ENCODE measurements at places on chromosomes 3 and 15. TPM values are rescaled to one million over a fixed set of nuclear protein-coding genes. Genes with fewer than 3 reads are reported as not detected.

The CD96 gene
- 147 TPM for total RNA-seq

- DNase-seq: peak; percentile 27
These were observed 1.3 kb downstream of the FAM43A start for GRCh38 chr3:194686816-194687637.

- no peak for DNase-seq
These were observed 49.1 kb upstream of the RAB6B start for GRCh38 chr3:133944641-133945380.

DNA sequence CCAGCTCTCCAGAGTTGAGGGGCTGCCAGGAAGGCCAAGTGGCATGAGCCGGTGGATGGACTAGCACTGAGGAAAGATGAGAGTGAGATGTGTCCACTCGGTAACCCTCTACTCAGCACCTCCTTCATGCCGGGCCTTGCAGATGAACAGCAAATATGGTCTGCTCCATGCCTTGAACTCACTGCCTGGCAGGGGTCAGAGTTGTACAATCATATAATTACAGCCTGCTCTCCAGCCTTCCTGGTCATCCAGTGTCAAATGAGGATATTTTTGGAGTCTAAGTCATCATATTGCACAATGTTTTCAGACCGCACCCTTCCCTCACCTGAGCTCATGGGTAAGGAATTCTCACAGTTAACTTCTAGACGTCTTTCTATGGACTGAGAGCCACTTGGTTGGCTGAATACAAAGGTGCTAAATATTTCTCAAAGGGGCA, 4.9 kb downstream of the MGLL start:
- DNase-seq: no peak

- no peak for DNase-seq
These were observed 1.0 kb upstream of the PCBP4 start for GRCh38 chr3:51968170-51968775.

- no peak for DNase-seq
These were observed 7.3 kb upstream of the ZBTB38 start for GRCh38 chr3:141360888-141361598.

The ROPN1 gene
- not detected for total RNA-seq

- no peak for DNase-seq
These were observed 191.1 kb downstream of the KCNAB1 start for GRCh38 chr3:156311431-156311830.

The SLC24A1 gene
- 6.8 TPM for total RNA-seq

The FAM81A gene
- total RNA-seq: 1.2 TPM

- DNase-seq: no peak
These were observed 32.9 kb upstream of the FBLN2 start for GRCh38 chr3:13515786-13516759.

The FRMD5 gene
- 0.23 TPM for total RNA-seq

DNA sequence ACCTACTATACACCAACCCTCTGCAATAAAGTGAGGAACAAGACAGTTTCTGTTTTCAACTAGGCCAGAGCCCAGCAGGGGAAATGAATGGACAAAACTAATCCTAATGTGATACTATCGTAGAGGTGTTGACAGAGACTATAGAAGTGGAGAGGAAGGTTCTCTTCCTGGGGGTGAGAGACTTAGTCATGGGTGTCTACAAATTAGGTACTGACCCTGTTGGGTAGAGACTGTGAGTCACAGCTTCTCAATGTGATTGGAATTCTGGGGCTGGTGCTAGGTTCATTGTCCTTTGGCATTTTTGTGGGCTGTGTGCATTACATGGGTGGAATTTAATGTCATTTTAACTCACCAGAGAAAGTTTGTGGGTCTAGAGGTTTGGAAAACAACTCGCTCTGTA, 79.3 kb downstream of the ADAMTSL3 start:
- DNase-seq: no peak

The SAMMSON gene
- not detected for total RNA-seq

GRCh38 chr15:90530250-90531051, 728 bp downstream of the CRTC3 start:
- peak; percentile 63 for DNase-seq

GRCh38 chr3:45712434-45713110, 23.4 kb downstream of the SACM1L start:
- DNase-seq: no peak

GRCh38 chr3:42302924-42303634, 37.1 kb upstream of the CCK start:
- no peak for DNase-seq

GRCh38 chr3:190001426-190001825, 119.3 kb downstream of the P3H2 start:
- DNase-seq: no peak

The SMCO1 gene
- total RNA-seq: not detected

GRCh38 chr3:187039100-187039722, 100.1 kb downstream of the RPL39L start:
- DNase-seq: no peak

DNA sequence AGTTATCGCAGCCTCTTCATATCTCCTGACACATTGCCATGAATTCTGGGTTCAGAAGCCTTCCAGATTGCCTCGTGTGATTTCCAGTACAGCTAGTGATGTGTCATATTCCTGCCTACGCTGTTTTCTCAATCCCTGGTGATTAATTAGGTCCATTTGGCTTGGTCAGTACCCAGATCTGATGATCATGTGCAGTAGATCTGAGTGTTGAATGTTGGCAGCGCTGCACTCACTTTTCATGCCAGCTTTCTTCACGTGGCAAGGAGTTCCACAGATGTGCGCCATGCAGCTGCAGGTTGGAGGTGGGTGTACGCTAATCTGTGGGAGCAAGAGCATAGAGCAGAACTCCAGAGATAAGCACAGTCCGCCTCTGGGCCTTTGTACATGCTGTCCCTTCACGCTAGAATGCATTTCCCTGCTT, 86.9 kb upstream of the COL6A5 start:
- DNase-seq: no peak

DNA sequence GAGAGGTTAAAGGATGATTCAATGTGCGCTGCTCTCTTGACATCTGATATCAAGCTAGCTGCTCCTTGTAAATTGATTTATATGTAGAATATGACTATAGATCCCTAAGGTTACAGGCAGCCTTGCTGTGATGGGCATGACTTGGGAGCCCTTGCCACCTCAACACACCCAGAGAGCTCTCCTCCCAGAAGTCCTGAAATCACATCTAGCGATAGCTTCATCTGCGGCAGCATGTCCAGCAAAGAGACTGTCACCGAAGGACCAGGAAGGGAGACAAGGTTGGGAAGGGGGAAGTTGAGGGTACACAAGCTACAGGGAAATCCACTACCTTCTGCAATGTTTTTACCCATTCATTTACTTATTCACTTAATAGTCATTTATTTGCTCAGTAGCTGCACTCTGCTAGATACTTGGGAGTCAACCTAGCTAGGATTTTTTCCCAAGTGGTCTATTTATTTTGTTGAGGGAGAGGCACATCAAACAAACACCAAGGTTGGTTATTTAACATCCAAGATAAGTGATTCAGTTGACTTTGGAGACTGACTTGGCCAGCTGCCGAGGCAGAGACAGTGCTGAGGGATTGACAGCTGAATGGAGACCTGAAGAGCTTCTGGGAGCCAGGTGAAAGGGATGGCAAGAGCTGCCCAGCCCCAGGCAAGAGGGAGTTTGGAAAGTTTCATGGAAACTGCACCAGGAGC, 205.8 kb upstream of the IL12A start:
- DNase-seq: no peak

The RAB6B gene
- 2.0 TPM for total RNA-seq

GRCh38 chr3:178732824-178733223, 196.6 kb downstream of the KCNMB2 start:
- DNase-seq: no peak

DNA sequence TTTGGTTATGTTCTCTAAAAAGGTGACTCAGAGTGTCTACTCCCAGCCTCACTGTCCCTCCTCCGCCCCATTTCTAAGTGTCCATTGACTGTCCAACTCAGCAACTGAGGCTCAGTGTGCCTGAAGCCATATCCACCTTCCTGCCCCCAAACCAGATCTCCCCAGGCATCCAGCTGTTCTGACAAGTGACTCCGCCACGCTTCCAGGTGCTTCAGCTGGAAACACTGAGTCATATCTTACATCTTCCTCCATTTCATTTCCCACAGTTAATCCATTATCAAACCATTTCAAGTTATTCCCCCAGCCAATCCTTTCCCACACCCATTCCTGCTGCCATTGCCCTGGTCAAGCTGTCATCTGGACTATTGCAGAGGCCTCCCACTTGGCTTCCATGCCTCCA, 17.1 kb downstream of the MAGEF1 start:
- no peak for DNase-seq

The MCTP2 gene
- 16.2 TPM for total RNA-seq

- no peak for DNase-seq
These were observed 7.8 kb downstream of the FAM240A start for GRCh38 chr3:46619845-46620778.

The SETMAR gene
- 13.6 TPM for total RNA-seq

DNA sequence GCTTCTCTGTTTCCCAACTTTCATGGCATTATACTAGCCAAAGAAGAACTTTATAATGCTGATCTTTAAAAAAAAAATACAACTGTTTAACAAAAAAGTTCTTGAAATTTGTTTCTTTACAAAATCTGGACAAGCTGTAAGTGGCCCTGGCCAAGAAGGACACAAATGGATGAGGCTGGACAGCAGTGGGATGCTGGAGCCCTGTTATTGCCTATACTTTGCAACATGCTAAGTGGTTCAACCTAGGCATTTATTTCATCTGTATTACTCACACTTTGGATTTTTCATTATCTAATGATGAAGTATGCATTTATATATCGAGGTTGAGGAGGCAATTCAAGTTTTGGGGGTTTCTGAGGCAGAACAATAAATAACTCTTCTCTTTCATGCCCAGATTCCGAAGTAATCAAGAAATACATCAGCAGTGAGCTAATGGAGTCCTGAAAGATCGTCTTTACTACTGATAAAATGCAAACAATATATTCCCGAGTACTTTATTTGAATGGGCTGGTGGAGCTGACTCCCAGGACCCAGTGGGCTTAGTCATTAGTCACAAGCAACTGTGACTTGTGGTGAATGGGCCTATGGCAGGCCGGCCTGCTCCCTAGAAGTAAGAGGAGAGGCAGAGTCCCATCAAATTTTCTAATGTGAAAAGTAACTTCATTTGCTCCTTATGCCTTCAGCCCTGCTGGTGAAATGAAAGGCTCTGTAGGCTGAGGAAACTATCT, 177.3 kb upstream of the DPH6 start:
- DNase-seq: no peak

DNA sequence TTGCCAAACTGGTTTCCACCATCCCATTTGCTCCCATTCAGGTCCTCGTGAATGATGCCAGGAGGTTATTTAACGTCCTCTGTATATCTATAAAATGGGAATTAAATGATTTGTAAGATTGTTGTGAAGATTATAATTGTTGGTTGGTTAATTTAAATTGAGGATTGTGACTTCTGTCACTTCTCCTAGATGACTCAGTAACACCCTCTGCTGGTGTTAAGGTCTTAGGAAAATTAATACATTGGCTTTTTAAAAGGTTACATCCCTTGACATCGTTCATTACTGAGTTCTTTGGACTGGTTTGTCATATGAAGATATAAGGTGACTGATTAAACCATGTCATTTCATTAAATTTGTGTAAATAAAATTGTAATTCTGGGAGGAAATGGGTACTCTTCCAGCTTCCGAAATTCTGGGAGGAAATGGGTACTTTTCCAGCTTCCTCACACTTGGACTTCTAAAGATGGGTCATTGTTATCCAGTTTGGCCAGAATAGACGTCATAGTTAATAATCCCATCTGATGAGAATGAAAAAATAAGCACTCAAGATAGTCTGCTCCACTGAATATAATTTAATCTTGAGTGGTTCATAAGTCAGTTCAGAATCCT, 33.3 kb upstream of the PAQR5 start:
- no peak for DNase-seq

- DNase-seq: no peak
These were observed 29.1 kb upstream of the PDZRN3 start for GRCh38 chr3:73653877-73654276.

The POLQ gene
- 22.0 TPM for total RNA-seq

DNA sequence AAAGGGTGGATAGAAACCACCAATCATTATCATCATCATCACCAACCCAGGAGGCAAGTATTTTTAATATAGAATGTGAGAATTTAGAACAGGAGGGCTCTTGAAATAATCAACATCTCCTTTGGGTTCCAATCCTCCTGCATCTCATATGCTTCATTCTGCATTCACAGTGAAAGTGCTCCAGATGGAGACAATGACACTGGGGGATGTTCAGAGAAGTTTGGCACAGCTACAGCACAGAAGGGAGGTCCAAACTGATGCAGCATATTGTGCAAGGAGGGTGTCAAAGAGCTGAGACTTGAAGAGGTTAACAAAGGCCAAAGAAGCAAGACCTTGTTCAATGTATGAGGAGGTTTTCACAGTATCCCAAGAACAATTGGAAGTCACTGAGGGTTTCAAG, 767.1 kb downstream of the NTRK3 start:
- no peak for DNase-seq

The LIPC gene
- 1.2 TPM for total RNA-seq
